ENCODE measurements at places on chromosomes 16 and 17. TPM values are rescaled to one million over a fixed set of nuclear protein-coding genes. Genes with fewer than 3 reads are reported as not detected.

Gene KRTAP4-1
- total RNA-seq: not detected

Gene RHBDL1
- 2.3 TPM for total RNA-seq

Gene ZNF597
- total RNA-seq: 2.4 TPM

Gene ZNF821
- total RNA-seq: 11.1 TPM

Gene JPH3
- total RNA-seq: 1.9 TPM

Gene SOCS3
- total RNA-seq: 7.2 TPM

Gene C16orf92
- not detected for total RNA-seq

Gene SCGB1C2
- not detected for total RNA-seq

Gene HSBP1
- total RNA-seq: 175 TPM

Gene ADGRG3
- total RNA-seq: not detected

Gene HOXB13
- 15.8 TPM for total RNA-seq

Gene ARL4D
- total RNA-seq: 5.5 TPM

Gene WNT9B
- not detected for total RNA-seq

Gene SARM1
- total RNA-seq: 37.7 TPM

Gene HES7
- 1.7 TPM for total RNA-seq

Gene CHST5
- total RNA-seq: 0.54 TPM

Gene TBC1D28
- not detected for total RNA-seq

Gene SSTR5
- not detected for total RNA-seq

Gene TAT
- total RNA-seq: not detected

Gene OTOA
- total RNA-seq: not detected

Gene NPTX1
- total RNA-seq: 0.15 TPM

Gene MEFV
- total RNA-seq: not detected

Gene ABCC6
- not detected for total RNA-seq

Gene AGRP
- total RNA-seq: not detected

Gene FOXO3B
- total RNA-seq: 10.3 TPM

Gene SPOP
- 53.4 TPM for total RNA-seq
